Mesenteric fat pad (tissue), 1 donor: ENCODE measurements at places on chromosomes 11 and 22. TPM values are rescaled to one million over a fixed set of nuclear protein-coding genes. Genes with fewer than 3 reads are reported as not detected.

TMPRSS6 gene
- total RNA-seq, result not detected

ALKBH8 gene
- total RNA-seq, result 6.4 TPM

GRM5 gene
- total RNA-seq, result 0.22 TPM

CNIH2 gene
- 0.55 TPM for total RNA-seq

PKP3 gene
- total RNA-seq, result 1.2 TPM

OTOG gene
- total RNA-seq, result not detected

SUSD2 gene
- 5.9 TPM for total RNA-seq

NLRP6 gene
- 1.8 TPM for total RNA-seq

MRPL40 gene
- 25.8 TPM for total RNA-seq

OR6M1 gene
- not detected for total RNA-seq

OR51E2 gene
- total RNA-seq, result not detected

INS gene
- total RNA-seq, result 0.74 TPM

INCENP gene
- total RNA-seq, result 14.7 TPM

SORL1 gene
- total RNA-seq, result 31.8 TPM

ZBTB3 gene
- 6.1 TPM for total RNA-seq

KRTAP5-9 gene
- total RNA-seq, result not detected

MYEOV gene
- total RNA-seq, result 31.4 TPM

LMO1 gene
- not detected for total RNA-seq

LPXN gene
- 17.0 TPM for total RNA-seq

TCN1 gene
- total RNA-seq, result not detected

ST14 gene
- 13.3 TPM for total RNA-seq

EWSR1 gene
- total RNA-seq, result 191 TPM

SNX15 gene
- total RNA-seq, result 27.6 TPM

MIOX gene
- total RNA-seq, result not detected

ME3 gene
- 49.4 TPM for total RNA-seq

SEPTIN3 gene
- 0.55 TPM for total RNA-seq

IGF2 gene
- 148 TPM for total RNA-seq

RAG1 gene
- 0.35 TPM for total RNA-seq

OR4C6 gene
- total RNA-seq, result not detected

WBP2NL gene
- total RNA-seq, result 0.61 TPM

RAB3IL1 gene
- total RNA-seq, result 36.5 TPM

KCNK7 gene
- total RNA-seq, result 1.5 TPM

RFPL1 gene
- total RNA-seq, result not detected

APIP gene
- 56.4 TPM for total RNA-seq

CALCA gene
- not detected for total RNA-seq

KRTAP5-8 gene
- not detected for total RNA-seq

CASP12 gene
- total RNA-seq, result 0.45 TPM

MMP12 gene
- total RNA-seq, result 0.29 TPM

BATF2 gene
- 2.1 TPM for total RNA-seq

MPEG1 gene
- total RNA-seq, result 71.5 TPM

RGL4 gene
- total RNA-seq, result 1.5 TPM

OR8D1 gene
- total RNA-seq, result not detected

FDXACB1 gene
- total RNA-seq, result 2.1 TPM

MYRF gene
- 0.42 TPM for total RNA-seq
